ENCODE measurements at places on chromosomes 5 and 9.

GRCh38 chr9:89841456-89841855 lies 236.6 kb downstream of the GADD45G start:
- no peak for DNase-seq

DNA sequence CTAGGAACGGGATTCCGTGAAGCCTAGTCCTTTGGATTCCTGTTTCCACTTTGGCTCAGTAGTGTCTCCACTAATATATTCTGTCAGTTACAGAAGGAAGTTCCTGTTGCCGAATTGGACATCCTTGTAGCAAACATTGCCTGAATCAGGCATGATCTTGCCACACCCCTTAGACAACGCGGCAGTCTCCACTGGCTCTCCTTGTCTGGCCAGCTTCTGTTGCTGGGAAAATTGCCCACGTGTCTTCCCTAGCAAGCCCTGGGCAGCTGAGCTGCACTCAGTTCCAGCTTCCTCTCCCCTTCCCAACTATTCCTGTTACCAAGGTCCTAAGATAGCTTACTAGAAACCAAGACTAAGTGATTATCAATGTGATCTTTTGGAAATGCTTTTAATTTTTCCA lies 316.6 kb upstream of the RIOK2 start:
- DNase-seq: peak; percentile 6

- no peak for DNase-seq
Observed at GRCh38 chr9:24614070-24614469, 68.4 kb upstream of the IZUMO3 start.

DNA sequence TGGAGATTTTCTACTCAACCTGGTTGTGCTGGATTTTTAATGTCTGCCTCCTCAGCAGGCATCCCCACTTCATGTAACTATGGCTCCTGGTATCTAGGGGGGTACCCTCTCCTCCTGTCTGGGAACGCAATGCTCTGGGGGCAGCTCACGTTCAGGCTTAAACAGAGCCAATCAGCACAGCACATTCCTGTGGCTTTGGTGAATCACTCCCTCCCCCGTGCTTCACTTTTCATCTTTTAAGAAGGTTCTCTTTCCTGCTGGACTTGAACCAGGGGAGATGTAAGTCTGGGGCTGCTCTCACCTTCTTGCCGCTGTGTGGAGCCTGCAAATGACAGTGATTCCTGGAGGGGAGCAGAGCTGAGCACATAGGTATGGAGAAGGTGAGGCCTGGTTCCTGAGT lies 101.2 kb downstream of the MSX2 start:
- DNase-seq: no peak

DNA sequence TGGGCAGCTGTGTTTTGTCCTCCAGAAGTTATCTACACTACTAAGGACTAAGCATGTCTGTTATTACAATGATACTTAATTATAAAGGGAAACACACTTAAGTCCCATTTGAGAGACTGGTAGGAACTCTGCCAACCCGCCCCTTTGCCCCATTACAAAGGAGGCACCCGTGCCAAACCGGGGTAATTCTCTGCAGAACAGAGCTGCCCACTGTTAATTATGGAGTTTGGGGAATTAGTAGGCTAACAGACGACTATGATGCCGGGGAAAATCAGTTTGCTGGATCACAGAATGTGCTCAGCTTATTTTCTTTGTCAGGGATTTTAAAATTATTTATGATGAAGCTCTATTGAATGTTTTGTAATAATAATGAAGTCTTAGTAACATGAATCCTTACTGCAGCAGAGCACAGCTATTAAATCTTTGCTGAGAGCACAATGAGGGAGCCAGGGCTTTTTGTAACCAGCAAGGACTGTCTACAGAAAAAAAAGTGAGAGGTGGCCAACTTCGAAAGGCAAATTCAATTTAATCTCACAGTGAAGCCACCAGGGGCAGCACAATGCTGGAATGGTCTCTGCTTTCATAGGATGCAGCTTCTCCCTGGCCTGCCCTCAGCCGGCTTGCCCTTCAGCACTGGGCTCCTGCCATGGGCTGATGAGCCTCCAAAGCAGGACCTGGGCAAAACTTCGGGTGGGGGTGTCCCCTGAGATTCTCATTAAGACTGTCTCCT lies 134.5 kb downstream of the GNAQ start:
- DNase-seq: no peak

GRCh38 chr9:133604214-133604613 lies 5.0 kb downstream of the FAM163B start:
- DNase-seq: no peak

GRCh38 chr5:173809014-173809413 lies 79.1 kb upstream of the CPEB4 start:
- no peak for DNase-seq
